Stimulated activated naive CD4-positive, alpha-beta T cell treated with Interleukin-2 at 50 U/mL for 16 hours (primary cell): ENCODE measurements at places on chromosomes 13 and 19.

- no peak for DNase-seq
Observed at GRCh38 chr13:113856716-113857065, 7.2 kb downstream of the GAS6 start.

DNA sequence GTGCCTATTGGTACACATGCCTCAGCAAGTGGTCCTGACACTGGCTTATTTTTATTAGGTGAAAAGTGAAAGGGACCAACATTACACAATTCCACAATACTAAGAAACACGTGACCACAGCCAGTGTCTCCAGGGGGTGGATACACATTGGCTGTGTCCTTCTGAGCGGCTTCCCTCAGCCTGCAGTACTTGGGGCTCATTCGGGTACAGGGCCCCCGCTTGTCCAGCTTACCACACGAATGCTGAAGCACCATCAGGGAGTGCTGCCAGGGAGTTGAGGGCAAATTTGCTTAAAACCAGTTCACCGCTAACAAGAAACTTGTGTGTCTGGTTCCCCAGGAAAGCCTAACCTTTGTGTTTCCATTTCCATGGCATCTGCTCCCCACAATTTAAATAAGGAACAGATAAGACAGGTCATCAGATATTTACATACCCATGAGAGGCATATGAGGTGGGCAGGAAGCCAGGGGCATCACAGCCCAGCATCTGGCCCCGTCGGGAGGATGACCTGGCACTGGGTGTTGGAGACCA is 23.3 kb downstream of the PBX4 start:
- DNase-seq, result no peak

DNA sequence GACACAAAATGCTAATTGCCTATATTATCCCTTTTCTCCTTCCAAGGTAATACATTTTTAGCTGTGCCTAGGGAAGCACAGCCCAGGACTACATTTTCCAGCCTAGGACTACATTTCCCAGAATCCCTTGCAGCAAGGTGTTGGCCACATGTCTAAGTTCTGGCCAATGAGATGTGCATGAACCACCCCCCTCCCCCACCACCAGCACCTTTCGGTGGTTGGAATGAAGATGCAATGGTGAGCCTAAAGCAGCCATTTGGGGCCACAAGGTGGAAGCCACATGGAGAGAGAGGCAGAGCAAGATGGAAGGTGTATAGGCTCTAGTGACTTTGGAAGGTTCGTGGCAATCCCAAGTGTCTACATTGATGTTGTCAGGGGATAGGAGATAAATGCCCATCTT is 16.2 kb downstream of the UNC13A start:
- DNase-seq, result no peak

GRCh38 chr19:51749979-51750378 is 1.7 kb downstream of the FPR1 start:
- DNase-seq, result no peak

GRCh38 chr13:29524176-29524575 is 71.3 kb downstream of the SLC7A1 start:
- no peak for DNase-seq

DNA sequence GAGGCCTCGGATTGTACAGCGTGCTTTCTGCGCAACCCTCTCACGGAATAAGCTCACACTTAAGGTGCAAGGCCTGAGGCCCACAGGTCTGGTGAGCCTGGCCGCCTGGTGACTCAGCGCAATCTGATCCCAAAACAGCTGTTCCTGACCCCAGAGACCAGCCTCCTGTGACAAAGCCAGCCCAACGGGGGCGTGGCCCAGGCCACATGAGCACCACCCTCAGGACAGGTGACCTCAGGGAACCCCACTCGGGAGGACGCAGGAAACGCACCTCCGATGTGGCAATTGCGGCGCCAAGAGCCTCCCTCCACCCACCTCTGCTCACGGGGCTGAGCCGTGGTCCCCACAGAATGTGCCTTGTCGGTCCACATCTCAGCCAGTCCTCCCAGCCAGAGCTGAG is 26.4 kb downstream of the GRTP1 start:
- no peak for DNase-seq

GRCh38 chr19:39814595-39814994 is 19.4 kb downstream of the DYRK1B start:
- DNase-seq, result no peak

- no peak for DNase-seq
Observed at GRCh38 chr13:80654638-80655249, 313.8 kb upstream of the SPRY2 start.
